ENCODE measurements at places on chromosomes 13 and 19.

DNA sequence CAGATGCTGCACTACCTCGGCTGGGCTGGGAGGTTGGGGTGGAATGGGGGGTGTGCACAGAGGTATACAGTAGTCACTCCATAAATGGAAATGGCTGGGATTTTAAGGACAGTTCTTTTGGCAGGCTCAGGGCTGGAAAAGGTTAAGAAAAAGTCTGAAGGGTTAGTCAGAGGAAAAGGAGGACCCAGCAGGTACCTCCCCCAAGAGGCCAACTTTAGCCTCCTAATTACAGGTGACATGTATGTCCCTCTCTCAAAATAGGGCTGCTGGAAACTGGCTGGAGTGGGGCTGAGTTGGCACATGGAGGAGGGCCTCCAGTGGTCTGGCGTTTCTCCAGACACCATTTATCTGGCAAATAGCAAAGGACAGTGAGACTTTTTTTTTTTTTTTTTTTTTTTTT, 994 bp downstream of the CCDC194 start:
- DNase-seq: no peak

DNA sequence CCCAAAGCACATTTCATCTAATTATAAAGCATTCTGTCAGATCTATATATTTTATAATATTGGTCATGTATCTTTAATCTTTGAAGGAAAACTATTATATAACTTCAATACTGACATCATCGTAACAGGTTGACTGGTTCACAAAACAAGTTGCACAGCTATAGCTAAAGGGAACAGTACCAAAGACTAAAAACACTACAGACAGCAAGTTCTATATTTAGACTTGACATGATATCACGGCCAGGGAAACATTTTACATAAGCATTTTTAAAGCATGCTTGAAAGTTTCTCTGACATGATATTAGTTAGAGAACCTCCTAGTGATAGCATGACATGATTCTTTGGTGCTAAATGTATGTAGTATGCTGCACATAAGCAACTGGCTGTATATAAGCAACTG, 182.5 kb downstream of the NDFIP2 start:
- DNase-seq: no peak

GRCh38 chr19:16536130-16536529, 6.1 kb downstream of the CHERP start:
- DNase-seq: no peak

GRCh38 chr13:27822258-27822872, 30.1 kb downstream of the GSX1 start:
- no peak for DNase-seq

GRCh38 chr13:24802074-24802473, 38.1 kb downstream of the RNF17 start:
- no peak for DNase-seq

DNA sequence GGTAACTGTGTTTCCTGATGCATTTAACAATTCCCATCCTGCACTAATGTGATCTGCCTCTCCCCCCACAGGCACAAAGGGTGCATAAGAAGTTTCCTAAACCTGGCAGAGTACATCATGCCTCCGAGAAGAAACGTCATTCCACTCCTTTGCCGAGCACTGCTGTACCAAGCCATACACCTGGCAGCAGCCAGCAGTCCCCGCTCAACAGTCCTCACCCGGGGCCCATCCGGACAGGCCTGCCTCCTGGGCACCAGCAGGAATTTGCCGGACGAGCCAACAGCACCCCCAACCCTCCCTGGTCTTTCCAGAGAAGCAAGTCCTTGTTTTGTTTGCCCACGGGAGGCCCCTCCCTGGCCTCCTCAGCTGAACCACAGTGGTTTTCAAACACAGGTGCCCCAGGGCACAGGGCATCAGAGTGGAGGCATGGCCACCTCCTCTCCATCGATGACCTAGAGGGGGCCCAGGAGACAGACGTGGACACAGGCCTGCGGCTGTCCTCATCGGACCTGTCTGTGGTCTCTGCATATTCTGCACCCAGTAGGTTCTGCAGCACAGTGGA, 58.3 kb downstream of the FAM124A start:
- no peak for DNase-seq

- DNase-seq: no peak
Measured at GRCh38 chr13:74062933-74063332, 71.3 kb downstream of the KLF12 start.

DNA sequence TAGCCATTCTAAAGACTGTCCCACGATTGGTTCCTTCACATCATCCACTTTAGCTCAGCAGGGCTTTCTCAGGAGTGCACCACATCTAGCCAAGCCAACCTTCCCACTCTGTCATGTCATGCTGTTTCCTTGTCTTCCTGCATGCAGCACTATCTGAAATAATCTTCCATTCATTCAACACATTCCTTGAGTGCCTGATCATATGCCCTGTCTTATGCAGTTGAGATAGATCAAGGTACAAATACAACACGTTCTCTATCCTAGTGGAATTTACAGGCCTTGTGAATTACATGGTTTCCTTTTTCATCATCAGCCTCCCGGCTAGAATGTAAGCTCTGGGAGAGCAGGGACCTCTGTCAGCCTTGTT, 6.8 kb upstream of the MRPS31 start:
- DNase-seq: no peak

DNA sequence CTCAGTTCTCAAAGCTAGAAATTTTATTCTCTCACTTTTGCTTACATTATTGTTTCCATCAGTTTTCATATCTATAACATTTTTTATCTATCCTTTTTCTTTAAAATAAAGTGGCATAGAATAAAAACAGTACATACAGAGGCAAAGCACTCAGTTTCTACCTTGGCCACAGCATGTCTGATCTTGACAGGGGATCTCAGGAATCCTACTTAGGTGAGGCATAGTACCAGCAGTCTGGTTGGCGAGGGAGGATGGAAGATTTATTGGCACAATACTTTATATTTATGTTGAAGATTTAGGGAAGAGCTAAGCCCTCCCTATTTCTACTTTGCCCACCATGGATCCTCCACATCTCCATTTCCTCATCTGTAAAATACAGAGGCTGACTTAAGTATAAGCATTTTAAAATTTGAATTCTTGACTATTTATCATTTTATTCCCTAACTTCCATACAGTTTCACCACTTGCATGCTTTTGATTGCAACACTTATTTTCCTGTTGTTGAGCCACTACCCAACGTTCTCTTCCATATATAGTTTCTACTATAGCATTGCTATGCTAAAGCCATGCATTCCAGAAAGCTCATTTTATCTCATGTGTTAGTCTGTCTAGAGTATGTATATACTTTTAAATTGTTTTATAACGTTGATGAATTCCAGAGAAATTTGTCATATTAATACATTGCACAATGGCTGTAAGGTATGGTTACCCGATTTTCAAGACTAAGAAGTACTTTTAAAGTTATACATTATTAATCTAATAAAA, 506.7 kb downstream of the KCTD12 start:
- no peak for DNase-seq

DNA sequence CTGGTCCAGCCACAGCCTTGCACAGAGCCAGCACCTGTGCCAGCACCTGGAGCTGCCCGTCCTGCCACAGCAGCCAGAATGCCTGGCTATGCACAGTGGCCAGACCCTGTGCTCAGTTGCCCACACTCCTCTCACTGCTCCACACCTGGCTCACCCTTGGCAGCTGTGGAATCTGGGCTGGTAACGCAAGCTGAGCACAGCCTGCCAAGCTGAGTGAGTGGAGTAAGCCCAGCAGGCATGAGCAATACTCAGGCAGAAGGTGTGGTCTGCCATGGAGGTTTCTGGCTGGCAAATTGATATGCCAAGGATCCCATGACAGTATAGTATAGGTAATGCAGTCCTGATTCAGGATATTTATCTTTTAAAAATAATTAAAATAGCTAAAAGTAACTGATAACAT, 122.2 kb downstream of the PCDH9 start:
- no peak for DNase-seq

DNA sequence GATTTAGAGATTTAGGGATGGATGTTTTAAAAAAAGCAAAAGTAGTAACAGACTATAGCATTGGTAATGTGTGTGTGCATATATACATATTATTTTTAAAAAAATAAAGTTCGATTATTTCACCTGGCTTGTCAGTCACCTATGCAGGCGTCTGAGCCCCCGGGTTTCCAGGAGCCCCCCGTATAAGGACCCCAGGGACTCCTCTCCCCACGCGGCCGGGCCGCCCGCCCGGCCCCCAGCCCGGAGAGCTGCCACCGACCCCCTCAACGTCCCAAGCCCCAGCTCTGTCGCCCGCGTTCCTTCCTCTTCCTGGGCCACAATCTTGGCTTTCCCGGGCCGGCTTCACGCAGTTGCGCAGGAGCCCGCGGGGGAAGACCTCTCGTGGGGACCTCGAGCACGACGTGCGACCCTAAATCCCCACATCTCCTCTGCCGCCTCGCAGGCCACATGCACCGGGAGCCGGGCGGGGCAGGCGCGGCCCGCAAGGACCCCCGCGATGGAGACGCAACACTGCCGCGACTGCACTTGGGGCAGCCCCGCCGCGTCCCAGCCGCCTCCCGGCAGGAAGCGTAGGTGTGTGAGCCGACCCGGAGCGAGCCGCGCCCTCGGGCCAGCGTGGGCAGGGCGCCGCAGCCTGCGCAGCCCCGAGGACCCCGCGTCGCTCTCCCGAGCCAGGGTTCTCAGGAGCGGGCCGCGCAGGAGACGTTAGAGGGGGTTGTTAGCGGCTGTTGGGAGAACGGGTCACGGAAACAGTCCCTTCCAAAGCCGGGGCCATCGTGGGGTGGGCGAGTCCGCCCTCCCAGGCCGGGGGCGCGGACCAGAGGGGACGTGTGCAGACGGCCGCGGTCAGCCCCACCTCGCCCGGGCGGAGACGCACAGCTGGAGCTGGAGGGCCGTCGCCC, 840 bp upstream of the CCNA1 start:
- no peak for DNase-seq

- no peak for DNase-seq
Measured at GRCh38 chr13:48983331-48983730, 7.6 kb downstream of the FNDC3A start.

DNA sequence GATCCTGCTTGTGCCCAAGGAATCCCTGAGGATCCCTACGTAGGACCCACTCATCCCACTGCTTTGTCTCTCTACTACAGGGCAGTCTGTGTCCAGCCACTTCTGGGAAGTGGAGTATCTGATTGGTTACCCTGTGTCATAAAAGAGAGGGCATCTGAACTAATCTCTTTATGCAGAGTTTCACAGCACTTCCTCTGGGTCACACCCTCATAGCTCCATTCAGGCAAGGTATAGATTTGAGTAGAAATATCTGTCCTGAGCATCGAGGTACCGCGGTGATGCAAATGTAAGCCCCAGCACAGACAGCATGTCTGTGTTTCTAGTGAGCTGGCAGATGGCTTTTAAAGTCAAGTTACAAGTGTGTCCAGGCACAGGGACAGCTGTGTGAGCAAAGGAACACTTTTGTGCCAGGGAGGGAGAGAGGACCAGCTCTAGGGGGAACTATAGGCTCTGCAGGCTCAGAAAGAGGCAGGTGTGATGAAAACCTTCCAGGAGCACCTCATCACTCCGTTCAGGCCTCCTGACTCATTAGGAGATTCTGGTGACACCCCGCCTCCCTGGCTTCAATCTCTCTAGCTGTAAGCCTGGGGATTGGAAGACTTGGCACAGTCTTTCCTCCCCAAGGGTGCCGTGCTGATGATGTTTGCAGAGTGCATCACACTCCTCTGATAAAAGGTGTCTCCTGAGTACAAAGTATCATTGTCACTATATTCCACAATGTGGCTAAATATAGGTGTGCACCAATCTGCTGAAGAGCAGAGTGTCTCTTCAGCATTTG, 84.3 kb upstream of the UBL3 start:
- no peak for DNase-seq

DNA sequence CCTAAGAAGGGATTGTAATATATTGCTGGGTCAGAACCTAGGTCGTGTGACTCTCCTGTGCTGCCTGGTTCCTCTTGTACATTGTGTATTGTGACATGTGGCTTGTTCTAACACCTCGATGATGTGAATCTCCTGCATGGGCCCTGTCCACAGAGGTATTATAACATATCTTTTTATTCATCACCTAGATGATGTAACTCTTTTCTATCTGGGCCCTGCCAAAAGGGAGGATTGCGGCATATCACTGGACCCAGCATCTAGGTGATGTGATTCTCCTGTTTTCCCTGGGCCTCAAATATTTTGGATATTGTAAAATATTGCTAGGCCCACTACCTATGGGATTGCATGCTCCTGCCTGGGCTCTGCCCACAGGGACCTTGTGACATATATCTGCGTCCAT, 33.4 kb upstream of the ZNF254 start:
- no peak for DNase-seq

DNA sequence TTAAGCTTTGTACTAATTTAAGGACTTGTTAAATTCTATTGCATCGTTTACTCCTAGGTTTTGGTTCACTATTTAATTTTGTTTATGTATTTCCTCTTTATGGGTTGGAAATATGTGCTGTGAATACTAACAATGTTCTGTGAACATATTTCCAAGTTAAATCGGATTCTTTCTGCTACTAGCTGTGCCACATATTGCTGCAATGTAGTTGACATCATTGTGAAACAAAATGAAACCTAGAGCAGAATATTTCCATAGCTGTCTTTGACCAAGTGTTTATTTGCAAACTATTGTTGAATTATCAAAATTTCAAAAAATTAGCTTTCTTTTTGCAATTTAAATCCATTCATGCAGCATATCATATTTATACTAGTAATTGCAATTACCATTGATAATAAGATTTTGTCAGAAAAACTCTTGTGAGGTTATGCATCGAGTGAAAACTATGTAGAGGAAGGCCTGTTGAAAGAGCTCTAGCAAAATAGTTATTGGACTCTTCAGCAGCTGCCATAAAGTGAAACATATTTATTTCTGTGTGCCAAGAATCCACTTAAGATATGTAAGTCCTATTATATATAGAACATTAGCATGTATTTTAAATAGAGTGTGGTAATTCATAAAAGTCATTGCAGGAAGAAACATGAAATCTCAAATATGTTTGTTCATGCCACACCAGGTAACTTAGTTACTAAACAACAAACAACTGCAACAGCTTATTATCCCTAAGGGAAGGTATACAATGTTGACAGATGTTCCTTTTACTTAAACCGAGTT, 575.1 kb downstream of the SLITRK6 start:
- no peak for DNase-seq

DNA sequence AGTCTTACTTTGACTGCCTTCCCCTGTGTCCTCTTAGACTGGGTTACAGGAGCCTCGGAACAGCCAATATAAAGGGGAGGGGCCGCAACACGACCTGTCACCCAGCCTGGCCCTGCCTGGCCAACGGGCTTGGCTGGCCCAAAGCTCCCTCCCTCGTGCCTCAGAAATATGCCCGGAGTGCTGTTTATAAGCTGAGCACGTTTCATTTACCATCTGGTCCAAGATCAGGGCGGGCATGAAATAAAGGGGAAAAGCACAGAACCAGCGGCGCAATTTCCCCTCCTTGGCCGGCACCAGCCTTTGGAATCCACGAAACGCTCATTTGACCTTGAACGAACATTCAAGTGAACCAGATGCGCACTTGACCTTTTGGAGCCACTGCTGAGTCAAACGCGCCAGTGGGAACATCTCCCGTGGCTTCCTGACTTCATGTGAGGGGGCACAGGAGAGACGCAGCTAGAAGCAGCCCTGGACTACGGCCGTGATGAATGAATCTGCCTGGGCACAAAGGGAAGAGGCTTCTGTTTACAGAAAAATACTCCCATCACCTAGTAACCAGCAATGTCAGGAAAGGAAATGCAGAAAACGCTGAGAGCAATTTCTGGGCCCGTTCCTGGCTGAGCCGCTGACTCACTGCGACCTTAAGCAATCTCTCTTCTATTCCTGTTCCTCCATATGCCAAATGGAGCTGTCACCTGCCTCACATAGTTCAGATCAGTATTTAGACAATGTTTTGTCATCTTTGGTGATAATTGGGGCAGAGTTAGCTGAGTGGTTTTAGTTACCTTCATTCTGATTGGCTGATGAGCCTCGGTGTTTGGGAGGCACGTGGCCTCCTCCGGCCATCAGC, 53.3 kb downstream of the RFX2 start:
- no peak for DNase-seq

Data from stimulated activated CD4-positive, alpha-beta T cell treated with anti-CD3 and anti-CD28 coated beads, TNF-alpha, amount 100 ng/mL, for 24 hours (primary cell).